Activated CD4-positive, alpha-beta T cell treated with anti-CD3 and anti-CD28 coated beads for 36 hours (primary cell): ENCODE measurements at places on chromosomes 7 and 10. TPM values are rescaled to one million over a fixed set of nuclear protein-coding genes. Genes with fewer than 3 reads are reported as not detected.
A peak's percentile ranks its signal among the peaks of the same experiment; 100 is the strongest.

GRCh38 chr7:105885387-105886111 is 9.2 kb upstream of the ATXN7L1 start:
- no peaks in the 10 kb centered on the region for H3K36me3 ChIP-seq
- peak; percentile 21 for DNase-seq

AGR2 gene
- total RNA-seq: not detected

ENTPD1 gene
- not detected for total RNA-seq

FFAR4 gene
- total RNA-seq: not detected

GRCh38 chr7:110645060-110645459 is 445.9 kb upstream of the LRRN3 start:
- H3K4me3 ChIP-seq: no peak overlapping the region
- H3K27me3 ChIP-seq: no peaks in the 10 kb centered on the region
- no peaks in the 10 kb centered on the region for H3K36me3 ChIP-seq
- DNase-seq: no peak

GPER1 gene
- total RNA-seq: not detected

TEX47 gene
- not detected for total RNA-seq

DNA sequence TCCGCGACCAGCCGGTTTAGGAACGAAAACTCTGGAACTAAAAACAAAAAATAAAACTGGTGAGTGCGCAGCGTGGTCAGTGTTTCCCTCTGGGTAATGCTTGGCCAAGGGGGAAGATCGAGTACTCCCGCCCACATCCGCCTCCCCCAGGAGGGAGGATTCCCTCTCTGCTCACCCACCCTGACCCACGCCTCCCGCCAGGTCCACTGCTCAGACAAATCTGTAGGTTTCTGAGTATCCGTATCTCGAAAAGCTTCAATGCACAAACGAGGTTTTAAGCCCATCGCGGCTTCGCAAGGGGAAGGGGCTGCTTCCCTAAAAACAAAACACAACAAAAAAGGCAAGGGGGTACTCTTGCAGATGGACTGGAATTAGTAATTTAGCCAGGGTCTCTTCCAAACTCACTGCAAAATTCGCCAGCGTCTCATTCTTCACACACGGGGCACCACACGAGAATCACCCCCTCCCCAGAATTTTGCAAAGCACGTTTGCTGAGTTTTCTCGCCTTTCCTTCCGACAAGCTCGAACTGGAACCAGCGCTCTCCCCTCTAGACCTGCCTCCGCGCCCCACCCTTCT is 75.2 kb downstream of the INSIG1 start:
- DNase-seq: no peak
- no peaks in the 10 kb centered on the region for H3K36me3 ChIP-seq
- H3K4me3 ChIP-seq: peak overlapping the region; percentile 38
- peaks cover 29% of the 10 kb centered on the region for H3K4me1 ChIP-seq
- H3K27ac ChIP-seq: no peak overlapping the region

GRCh38 chr10:131561897-131562296 is 250.4 kb upstream of the TCERG1L start:
- peaks cover 8% of the 10 kb centered on the region for H3K27me3 ChIP-seq
- no peaks in the 10 kb centered on the region for H3K4me1 ChIP-seq
- no peak overlapping the region for H3K27ac ChIP-seq
- H3K36me3 ChIP-seq: no peaks in the 10 kb centered on the region

FEZF1 gene
- total RNA-seq: not detected

HABP2 gene
- total RNA-seq: not detected

GRCh38 chr7:106120500-106120899 is 8.4 kb upstream of the SYPL1 start:
- peaks cover 17% of the 10 kb centered on the region for H3K4me1 ChIP-seq
- H3K27me3 ChIP-seq: peaks cover 2% of the 10 kb centered on the region
- no peaks in the 10 kb centered on the region for H3K36me3 ChIP-seq

DNA sequence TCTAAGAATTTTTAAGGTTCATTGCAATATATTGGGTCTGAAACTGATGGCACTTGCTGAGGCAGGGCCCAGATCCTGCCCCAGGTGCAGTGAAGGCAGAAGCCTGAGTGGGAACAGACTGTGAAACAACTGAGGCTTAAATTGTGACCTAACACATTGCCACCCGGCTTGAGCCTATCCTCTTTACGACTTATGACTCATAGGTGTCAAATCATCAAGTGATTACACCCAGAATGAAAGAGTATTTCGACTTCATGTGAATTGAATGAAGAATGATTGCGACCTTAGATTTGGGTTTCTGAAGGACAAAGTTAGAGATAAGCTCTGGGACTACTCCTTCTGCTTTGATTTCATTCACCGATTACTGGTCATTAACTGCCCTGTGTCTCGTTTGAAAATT is 200.9 kb downstream of the CREB5 start:
- no peak overlapping the region for H3K4me3 ChIP-seq
- no peak overlapping the region for H3K27ac ChIP-seq
- H3K27me3 ChIP-seq: peaks cover 12% of the 10 kb centered on the region
- no peaks in the 10 kb centered on the region for H3K36me3 ChIP-seq

NPTX2 gene
- not detected for total RNA-seq

GRCh38 chr10:129122846-129123245 is 344.2 kb upstream of the MGMT start:
- H3K27ac ChIP-seq: no peak overlapping the region
- DNase-seq: no peak
- peaks cover 4% of the 10 kb centered on the region for H3K4me1 ChIP-seq
- H3K36me3 ChIP-seq: no peaks in the 10 kb centered on the region
- H3K27me3 ChIP-seq: no peaks in the 10 kb centered on the region

GRCh38 chr10:865257-865656 is 66.2 kb downstream of the LARP4B start:
- H3K4me1 ChIP-seq: peaks cover 11% of the 10 kb centered on the region
- DNase-seq: no peak
- H3K36me3 ChIP-seq: peaks cover 55% of the 10 kb centered on the region
- H3K4me3 ChIP-seq: no peak overlapping the region
- peak overlapping the region; percentile 9 for H3K27ac ChIP-seq

GRCh38 chr10:55146032-55146431 is 345.0 kb upstream of the PCDH15 start:
- no peak for DNase-seq
- no peak overlapping the region for H3K27ac ChIP-seq

GRCh38 chr10:125629758-125630376 is 53.1 kb downstream of the TEX36 start:
- H3K27me3 ChIP-seq: peaks cover 9% of the 10 kb centered on the region
- H3K4me1 ChIP-seq: no peaks in the 10 kb centered on the region
- H3K27ac ChIP-seq: no peak overlapping the region
- no peaks in the 10 kb centered on the region for H3K36me3 ChIP-seq
- no peak overlapping the region for H3K4me3 ChIP-seq
